Sciatic nerve (tissue), 2 donors: ENCODE measurements at places on chromosomes 5 and 9. TPM values are rescaled to one million over a fixed set of nuclear protein-coding genes. Genes with fewer than 3 reads are reported as not detected.
A peak's percentile ranks its signal among the peaks of the same experiment; 100 is the strongest.

DNA sequence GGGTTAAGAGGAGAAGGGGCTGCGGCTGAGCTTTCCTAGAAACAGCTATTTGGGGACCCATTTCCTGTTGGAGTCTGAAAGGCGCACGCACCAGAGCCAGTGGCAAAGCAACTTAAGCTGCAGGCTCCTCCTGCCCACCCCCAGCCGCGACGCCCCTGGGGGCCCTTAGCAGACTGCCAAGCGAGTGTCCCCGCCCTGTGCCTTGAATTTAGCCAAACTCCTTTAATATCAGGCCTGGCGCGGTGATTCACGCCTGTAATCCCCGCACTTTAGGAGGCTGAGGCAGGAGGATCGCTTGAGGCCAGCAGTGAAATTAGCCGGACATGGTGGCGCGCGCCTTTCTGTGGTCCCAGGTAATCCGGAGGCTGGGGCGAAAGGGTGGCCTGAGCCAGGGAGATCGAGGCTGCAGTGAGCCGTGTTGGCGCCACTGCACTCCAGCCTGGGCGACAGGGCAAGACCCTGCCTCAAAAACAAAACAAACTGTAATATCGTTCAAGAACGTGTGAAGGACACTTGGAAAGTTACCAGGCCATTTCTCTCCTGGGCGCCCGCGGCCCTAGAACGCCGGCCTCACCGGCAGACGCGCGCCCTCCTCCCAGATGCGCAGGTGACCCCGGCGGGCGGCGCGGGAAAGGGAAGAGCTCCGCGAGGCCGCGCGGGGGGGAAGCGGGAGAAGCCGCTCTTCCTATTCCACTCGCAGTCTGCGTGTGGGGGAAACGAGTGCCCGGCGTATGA is 1.0 kb upstream of the F2R start:
- DNase-seq, result no peak

- no peak for DNase-seq
Observed at GRCh38 chr5:74519161-74519571, 121.4 kb downstream of the ENC1 start.

- DNase-seq, result peak; percentile 25
Observed at GRCh38 chr9:19146441-19147024, 19.2 kb upstream of the PLIN2 start.

- DNase-seq, result no peak
Observed at GRCh38 chr5:96258692-96259091, 174.4 kb downstream of the PCSK1 start.

DNA sequence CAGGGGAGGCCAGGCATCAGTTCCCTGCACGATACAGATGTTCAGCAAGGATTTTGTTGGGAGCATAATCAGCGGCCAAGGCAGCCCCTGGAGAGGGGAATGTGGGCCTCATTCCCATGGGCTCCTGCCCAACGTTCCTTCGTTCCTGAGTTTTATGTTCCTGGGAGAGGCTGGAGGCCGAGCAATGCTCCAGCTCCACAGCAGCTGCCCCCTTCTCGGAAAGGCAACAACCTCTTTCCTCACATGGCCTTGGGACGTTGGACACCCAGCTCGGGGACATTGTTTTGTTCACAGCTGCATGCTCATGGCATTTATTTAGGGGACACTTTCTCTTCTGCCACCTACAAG is 63.8 kb upstream of the COL15A1 start:
- DNase-seq, result no peak

GRCh38 chr5:54234304-54234933 is 76.0 kb downstream of the ARL15 start:
- no peak for DNase-seq

GRCh38 chr5:98064118-98064685 is 709.3 kb upstream of the RGMB start:
- no peak for DNase-seq

DNA sequence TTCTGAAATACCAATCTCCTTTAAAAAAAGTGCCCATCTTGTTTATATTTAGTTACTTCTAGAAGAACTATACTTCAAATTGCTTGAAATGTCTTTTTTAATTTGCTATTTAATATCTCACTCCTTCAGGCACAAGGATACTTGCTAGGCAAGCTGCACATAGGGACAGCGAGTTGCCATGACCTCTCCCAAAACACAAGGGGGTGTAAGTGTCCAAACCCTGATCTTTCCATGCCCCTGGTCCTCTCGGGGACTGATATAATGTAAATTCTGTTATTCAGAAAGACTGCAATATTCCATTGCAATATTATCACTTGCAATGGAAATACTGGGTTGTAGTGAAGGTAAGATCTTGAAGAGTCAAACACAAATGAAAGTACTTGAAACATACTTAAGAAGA is 480.4 kb downstream of the CETN3 start:
- no peak for DNase-seq

- no peak for DNase-seq
Observed at GRCh38 chr9:77063645-77064285, 44.3 kb downstream of the FOXB2 start.

PLPP7 gene
- 8.6 TPM for total RNA-seq

CBY3 gene
- total RNA-seq, result not detected

FOXI1 gene
- total RNA-seq, result not detected

AIF1L gene
- total RNA-seq, result 92.1 TPM

NSMF gene
- 50.4 TPM for total RNA-seq

SREK1 gene
- total RNA-seq, result 98.9 TPM

WNT8A gene
- not detected for total RNA-seq
